ENCODE measurements at places on chromosomes 2 and 18.

DNA sequence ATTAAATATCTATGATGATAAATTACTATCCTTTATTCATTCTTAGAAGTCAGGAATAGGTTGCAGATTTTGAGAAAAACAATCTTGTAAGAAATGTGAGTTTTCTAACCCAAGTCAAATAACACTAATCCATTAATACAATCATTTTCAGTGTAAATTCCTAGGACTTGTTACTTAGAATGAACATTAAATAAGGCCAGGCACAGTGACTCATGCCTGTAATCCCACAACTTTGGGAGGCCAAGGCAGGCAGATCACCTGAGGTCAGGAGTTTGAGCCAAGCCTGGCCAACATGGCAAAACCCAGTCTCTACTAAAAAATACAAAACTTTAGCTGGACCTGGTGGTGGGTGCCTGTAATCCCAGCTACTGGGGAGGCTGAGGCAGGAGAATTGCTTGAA is 45.8 kb upstream of the CDKL4 start:
- DNase-seq: no peak

DNA sequence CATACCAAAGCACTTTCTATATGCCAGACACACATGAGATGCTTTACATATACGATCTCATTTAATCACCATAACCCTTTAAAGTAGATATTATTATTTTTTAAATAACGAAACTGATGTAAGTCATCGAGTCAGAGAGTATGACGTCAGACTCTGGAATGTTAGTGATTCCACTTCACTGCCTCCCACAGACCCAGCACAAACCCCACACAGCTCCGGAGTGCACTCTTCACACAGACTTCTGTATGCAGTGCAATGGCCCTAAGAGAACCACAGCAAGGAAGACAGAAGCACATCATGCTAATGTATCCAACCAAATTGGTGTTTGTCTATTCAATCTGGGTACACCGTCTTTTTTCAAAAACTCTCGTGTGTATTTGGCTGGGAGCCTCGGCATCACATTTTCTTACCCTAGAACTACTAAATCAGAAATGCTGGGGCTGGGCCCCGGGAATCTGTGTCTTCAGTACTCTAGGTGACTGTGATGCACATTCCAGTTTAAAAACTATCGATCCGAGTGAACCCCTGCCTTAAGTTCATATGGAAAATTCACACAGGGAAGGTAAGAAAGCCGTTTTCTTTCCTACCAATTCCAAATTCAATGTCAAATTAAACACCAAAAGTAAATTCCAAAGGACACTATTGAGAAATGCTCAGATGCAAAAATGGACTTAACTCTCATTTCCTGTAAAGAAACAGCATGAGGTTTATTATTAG is 117.7 kb upstream of the ACVR1C start:
- DNase-seq: no peak

GRCh38 chr18:14092625-14093306 is 39.5 kb downstream of the ZNF519 start:
- DNase-seq: no peak

DNA sequence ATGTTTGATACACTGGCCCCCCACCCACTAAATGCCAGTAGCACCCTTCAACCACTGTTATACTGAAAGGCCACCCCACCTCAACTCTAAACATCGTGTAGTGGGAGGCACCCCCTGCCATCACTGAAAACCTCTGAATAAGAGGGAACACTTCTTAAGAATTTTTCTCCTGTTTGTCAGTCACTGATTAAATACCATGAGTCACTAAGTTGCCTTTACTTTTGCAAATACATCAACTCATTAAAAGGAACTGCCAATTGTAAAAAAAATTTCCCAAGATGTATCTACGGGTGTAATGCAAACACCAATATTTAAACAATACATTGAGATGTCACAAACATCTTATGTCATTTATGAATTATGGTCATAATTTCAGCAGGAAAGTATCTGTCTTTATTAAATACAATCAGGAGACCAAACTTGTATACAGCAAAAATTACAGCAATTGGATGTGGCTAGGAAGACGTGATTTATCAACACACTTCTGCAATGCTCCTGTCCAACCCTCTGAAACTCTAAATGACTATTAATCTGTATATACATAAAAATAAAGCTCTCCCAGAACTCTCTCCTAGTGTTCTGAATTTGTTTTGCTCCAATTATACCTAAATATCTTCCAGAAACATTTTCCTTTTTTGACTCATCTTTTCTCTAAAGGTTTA is 144.1 kb upstream of the STK17B start:
- DNase-seq: no peak

DNA sequence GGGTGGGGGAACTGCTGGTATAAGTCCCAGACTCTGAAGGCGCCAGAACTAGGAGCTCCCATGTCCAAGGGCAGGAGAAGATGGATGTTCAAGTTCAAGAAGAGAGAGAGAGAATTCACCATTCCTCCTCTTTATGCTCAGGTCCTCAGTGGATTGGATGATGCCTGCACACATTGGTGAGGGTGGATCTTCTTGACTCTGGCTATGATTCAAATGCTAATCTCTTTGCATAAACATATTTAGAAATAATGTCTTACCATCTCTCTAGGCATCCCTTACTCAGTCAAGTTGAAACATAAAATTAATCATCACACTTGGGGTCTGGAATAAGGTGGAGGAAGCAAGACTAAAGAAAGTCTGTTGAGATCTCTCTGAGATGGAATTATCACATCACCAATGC is 210.6 kb upstream of the CHST9 start:
- DNase-seq: no peak

- no peak for DNase-seq
Measured at GRCh38 chr2:54859997-54860701, 136.7 kb downstream of the EML6 start.

GRCh38 chr18:9575558-9575957 is 38.8 kb downstream of the PPP4R1 start:
- DNase-seq: peak; percentile 57

- DNase-seq: peak; percentile 80
Measured at GRCh38 chr2:219001577-219002394, 8.6 kb upstream of the CRYBA2 start.

DNA sequence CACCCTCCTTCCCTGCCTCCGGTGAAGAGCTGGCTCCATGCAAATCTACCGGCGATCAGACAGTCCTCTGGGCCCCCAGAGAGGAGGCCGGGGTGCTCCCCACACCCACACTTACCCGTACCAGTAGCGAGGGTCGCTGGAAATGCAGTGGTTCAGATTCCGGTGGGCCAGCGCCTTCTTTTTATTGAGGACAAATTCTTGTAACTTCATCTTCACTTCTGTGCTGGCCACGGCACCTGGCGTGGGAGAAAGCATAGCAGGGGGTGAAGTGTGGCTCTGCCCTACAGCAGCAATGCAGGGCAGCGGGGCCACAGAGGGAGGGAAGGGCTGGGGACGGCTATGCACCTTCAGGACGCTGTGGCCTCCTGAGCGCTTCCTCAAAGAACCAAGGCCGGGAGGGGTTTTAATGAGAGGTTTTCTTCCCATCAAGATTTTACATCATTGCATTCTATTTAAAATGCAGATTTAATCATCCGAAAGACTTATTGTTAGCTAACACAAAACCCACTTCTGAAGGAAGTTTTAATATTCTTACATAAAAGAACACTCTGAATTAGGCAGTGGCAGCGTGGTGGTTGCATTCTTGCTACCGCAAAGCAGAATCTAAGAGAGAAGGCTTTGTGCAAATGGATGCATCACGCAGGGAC is 237.0 kb downstream of the HDAC4 start:
- no peak for DNase-seq

DNA sequence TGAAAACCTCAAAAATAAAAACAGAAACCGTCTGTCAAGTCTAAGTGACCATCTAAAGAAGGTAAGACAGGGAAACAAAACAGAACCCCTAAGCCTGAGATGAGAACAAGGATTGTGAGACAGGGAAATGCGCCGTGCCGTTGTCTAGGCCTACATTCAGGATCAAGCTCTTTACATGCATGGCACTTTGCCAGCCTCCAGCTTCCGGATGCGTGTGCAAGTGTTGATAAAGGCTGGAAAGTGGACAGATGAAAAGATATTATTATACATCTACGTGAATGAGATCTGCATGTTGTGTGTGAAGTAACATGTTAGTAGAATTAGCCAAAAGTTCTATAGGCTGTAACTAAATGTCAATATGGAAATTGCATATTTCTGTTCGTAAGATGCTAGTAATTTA is 28.6 kb upstream of the TMEM87B start:
- DNase-seq: no peak

DNA sequence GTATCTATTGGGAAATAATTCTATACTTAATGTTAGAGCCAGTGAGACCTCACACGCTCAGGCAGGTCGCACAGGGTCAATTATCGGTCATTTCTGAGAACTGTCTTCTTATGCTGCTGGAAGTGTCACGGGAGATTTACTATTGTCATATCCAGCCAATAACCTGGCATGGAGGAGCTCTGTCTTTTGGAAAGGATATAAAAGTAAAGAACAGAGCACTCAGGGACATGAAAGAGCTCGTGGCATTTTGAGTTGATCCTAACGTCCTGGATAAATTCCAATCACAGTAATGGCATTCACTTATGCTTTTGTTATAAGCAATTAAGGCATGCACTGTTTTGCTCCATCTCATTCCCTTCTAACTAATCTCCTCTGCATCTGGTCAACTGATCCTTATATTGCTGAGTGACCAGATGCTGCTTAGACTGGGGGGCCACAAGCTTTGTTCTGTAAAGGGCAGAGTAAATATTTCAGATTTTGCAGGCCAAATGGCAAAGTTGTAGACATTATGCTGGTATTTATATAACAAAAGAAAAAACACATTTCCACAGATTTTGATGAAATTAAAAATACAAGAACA is 453.5 kb upstream of the SMIM21 start:
- no peak for DNase-seq

- no peak for DNase-seq
Measured at GRCh38 chr2:129709956-129710598, 269.4 kb upstream of the RAB6C start.

DNA sequence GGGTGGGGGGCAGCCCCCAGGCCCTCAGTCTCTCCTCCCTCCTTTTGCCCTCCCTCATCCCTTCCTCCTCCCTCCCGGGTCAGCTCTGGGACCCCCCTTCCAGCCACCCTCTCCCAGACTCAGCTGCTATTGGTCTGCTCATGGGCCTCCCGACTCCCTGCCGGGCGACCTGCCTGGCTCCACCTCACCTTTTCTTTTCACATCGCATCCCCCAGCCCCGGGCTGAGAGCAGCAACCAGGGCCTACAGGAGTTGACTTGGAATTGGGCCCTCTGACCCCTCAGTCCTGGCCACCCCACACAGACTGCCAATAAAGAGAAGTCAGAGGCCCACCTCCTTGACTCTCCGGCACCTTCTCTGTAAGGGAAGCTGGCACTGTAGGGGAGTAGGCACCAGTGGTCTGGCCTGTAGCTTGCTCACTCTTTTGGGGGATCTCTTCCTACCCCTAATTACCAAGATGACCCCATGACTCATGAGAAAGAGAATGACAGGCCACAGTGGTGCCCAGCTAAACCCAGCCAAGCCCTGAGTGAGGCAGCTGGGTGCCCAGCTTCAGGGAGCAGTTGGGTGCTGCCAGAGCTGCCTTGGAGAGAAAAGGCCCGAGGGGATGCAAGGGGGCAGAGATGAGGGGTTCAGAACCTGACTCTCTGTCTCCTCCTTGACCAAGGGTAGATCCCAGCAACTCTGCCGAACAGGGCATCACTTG is 2.0 kb upstream of the ECEL1 start:
- no peak for DNase-seq

DNA sequence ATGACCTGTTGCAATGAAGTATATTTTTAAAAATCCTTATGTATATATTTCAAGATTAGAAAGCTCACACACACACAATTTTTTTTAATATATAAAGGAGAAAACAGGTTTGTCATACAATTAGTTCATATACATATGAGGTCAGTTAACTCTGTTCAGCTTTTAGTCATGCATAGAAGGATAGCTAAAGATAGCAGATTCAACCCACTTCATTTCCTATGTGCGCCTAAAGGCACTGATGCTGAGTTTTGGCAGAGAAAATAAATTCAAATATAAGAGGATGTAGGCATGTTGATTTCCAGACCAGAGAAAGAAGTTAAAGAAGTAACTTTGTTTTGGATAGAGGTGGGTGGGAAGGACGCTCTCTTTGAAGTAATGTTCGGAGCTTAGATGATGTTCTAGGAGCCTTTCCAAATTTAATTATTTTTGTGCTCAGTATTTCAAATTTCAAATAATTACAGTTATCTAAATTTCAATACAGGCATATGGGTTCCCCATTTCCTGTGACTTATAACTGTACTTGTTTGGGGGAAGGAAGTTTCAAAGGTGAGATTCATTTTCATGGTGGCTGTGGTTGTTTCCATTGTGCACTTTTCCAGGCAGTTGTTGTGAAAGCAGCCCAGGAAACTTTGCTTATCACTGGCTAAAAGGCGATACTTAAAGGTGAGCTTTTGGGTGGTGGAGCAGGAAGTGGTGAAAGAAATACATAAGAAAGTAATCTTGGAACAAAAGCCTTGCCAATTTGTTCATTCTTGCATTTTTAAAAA is 523.4 kb upstream of the FANCL start:
- DNase-seq: no peak

DNA sequence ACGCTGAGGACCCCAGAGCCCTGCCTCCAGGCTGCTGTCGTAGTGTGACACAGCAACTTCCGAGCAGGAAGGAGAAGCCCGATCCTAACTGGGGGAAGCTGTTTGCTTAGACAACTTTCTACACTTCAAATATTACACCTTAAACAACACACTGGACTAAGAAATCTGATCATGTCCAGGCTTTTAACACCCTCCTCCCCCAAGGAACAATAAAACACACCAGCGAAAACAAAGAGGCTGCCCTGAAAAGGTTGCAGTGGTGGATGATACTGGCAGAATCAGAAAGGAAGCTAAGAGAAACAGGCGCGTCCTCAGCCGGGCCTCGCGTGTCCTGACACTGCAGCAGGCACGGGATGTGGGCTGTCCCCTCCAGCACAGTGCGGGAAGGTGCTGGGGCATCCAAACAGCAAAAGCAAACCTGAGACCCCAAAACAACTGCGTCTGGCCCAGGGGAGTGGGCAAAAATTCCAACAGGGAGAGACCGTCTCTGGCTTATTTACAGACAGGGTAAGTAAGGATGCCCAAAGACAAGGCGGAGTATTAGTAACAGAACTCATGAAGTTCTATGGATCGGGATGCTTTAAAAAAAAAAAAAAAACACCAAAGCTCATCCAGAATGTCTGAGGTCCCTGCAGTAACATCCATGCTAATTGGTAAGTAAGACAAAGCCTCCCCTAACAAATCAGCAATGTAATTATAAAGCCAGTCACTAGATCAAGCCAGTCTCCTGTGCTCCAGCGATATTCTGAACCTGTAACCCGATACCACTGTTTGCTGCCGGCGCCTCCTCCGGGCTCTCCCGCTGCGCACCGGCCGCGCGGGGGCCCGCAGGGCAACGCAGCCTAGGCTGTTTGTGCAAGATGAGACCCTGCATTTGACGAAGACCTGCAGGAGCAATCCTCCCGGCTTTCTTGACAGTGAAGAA is 9.0 kb downstream of the SERTAD2 start:
- peak; percentile 72 for DNase-seq

GRCh38 chr18:35728676-35729075 is 147.1 kb downstream of the GALNT1 start:
- no peak for DNase-seq

GRCh38 chr18:37946324-37946723 is 380.7 kb upstream of the CELF4 start:
- no peak for DNase-seq

Measured in activated CD4-positive, alpha-beta T cell treated with anti-CD3 and anti-CD28 coated beads for 36 hours (primary cell).